ENCODE measurements at places on chromosomes 13 and 19. TPM values are rescaled to one million over a fixed set of nuclear protein-coding genes. Genes with fewer than 3 reads are reported as not detected.

CEACAM4 gene
- not detected for polyA plus RNA-seq

PPM1N gene
- polyA plus RNA-seq = 0.33 TPM

TNFSF13B gene
- polyA plus RNA-seq = 0.40 TPM

TGFBR3L gene
- polyA plus RNA-seq = 24.3 TPM

IL27RA gene
- 5.8 TPM for polyA plus RNA-seq
